ENCODE measurements at places on chromosomes 12 and 14.

GRCh38 chr14:91380610-91381371, 36.8 kb downstream of the CCDC88C start:
- no peak for DNase-seq

GRCh38 chr12:127903146-127903545, 363.8 kb upstream of the TMEM132C start:
- DNase-seq, result no peak

- no peak for DNase-seq
These were observed 89.0 kb downstream of the STON2 start for GRCh38 chr14:81311141-81311540.

DNA sequence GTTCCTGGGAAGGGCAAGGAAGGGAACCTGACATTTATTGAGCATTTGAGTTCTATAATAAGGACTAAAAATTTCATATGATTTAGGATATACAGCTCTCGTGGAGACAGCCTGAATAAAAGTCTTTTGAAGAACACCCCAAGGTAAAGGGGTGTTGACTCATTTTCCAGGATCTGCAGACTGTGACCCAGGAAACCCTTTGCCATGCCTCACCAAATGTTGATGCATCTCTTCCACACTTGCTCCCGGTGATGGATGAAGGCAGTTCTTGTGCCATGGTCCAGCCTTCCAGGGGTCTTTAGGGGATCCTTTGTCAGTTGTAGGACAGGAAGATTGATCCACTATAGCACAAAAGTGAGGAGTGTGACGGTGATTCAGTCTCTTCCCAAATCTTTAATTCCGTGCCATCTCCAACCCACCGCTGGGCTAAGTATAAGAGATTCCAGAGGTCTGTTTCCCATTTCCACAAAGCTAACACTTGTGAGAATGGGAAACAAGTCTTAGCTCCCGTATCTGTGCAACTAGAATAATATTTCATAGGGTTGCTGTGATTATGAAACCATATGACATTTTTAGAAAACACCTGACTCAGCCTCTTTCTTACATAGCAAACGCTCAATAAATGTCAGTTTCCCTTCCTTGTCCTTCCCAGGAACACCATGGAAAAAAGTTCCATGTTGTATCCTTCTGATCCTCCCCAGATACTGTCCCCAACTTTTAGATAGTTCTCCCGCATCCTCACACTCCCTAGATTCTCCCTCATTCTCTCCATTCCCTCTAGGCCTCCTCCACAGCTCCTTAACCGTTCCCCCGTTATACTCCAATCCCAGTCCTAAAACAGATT, 836 bp downstream of the AAAS start:
- no peak for DNase-seq

DNA sequence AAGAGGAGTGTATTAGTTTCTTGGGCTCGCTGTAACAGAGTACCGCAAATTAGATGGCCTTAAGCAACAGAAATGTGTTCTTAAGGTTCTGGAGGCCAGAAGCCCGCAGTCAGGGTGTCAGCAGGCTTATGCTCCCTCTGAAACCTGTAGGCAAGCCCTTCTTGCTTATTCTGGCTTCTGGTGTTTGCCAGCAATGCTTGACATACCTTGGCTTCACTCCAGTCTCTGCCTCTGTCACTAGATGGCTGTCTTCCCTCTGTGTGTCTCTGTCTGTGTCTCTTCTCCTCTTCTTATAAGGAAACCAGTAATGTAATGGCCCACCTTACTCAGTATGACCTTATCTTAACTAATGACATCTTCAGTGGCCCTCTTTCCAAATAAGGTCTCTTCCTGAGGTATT, 85.1 kb downstream of the DERA start:
- no peak for DNase-seq

- no peak for DNase-seq
These were observed 108.8 kb downstream of the ETNK1 start for GRCh38 chr12:22733756-22734155.

DNA sequence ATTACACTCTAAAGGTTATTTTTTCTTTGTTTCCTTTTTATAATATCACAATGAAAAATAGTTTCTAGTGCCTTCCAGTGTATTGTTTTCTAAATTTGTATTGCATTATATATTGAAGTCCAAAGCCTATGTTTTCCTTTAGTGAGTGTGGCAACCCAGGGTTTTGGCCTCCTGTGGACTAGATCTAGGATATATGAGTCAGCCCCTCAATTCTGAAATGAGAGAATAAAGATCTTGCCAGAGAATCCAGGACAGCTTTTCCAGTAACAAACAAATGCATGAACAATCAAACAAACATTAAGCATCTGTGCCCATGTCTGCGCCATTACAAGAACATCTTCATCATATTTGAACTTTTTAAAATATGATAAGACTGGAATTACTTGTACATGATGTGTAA, 70.7 kb upstream of the SSTR1 start:
- no peak for DNase-seq
